ENCODE measurements at places on chromosomes 4 and X. TPM values are rescaled to one million over a fixed set of nuclear protein-coding genes. Genes with fewer than 3 reads are reported as not detected.

Gene FAM236A
- total RNA-seq = not detected

Gene TRIM60
- total RNA-seq = not detected

Gene CTAG2
- total RNA-seq = not detected

Gene DUX4
- total RNA-seq = not detected

Gene CHRDL1
- 6.5 TPM for total RNA-seq

Gene PAGE5
- total RNA-seq = not detected

Gene H2AZ1
- 351 TPM for total RNA-seq

Gene EIF1AX
- 67.8 TPM for total RNA-seq

Gene NCAPG
- 16.3 TPM for total RNA-seq

Gene MAGEA6
- not detected for total RNA-seq

Gene PNMA3
- 1.7 TPM for total RNA-seq
